NCI-H524 treated with DMSO at 0.1 percent for 48 hours (cell line): ENCODE measurements at places on chromosomes 11 and 22.
A peak's percentile ranks its signal among the peaks of the same experiment; 100 is the strongest.

DNA sequence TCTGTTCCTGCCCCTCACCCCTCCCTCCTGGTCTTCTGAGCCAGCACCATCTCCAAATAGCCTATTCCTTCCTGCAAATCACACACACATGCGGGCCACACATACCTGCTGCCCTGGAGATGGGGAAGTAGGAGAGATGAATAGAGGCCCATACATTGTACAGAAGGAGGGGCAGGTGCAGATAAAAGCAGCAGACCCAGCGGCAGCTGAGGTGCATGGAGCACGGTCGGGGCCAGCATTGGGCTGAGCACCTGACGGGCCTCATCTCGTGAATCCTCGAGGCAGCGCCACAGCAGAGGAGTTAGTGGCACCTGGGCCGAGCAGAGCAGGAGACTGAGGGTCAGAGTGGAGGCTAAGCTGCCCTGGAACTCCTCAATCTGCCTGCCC, 941.8 kb downstream of the BRD1 start:
- no peak for DNase-seq

DNA sequence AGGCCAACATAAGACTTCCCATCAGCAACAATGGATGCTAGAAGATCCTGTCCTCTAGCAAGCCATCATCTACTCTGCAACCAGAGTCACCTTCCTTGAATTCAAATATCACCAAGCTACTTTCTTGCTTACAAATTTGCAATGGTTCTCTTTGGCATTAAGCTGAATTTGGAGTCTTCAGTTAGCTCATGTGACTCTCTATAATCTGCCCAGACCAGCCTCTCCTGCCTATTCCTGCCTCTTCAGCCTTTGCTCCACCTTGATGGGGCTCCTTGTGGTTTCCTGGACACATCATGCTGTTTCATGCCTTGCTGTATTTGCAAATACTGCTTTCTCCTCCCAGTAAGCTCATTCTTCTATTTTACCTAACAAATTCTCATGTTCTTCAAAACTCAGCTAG, 82.3 kb downstream of the RASSF10 start:
- DNase-seq, result no peak

DNA sequence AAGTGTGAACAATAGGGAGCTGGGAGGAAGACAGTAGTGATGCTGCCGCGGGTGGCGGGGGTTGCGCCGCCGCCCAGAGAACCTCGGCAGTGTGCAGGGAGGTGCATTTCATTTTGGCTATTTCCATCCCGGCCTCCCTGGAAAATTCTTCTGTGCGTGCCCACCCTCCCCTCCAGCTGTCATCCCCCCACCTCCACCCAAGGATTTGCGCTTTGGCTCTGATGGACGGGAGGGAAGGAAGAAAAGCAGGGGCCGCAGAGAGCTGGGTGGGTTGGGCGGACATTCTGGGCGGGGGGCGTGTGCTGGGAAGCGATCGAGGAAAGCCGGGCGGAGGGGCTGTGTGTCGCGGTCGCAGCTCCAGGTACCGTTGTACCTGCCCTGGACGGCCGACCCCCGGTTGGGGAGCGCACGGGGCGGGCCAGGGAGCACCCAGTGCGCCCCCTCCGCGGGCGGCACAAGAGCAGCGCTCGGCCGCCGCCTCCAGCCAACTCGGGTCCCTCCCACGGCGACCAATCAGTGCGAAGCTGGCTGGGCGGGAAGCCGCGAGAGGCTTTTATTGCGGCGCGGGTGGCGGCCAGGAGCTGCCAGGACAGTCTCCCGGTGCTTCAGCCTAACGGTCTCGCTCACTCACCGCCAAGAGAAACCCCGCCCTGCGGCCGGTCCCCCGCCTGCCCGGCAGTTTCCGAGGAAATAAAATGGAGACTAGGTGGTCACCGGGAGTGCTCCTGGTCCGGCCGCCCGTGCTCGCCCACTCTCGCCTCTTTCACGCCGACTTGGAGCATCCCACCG, 1.6 kb downstream of the NCAM1 start:
- peak; percentile 38 for DNase-seq

DNA sequence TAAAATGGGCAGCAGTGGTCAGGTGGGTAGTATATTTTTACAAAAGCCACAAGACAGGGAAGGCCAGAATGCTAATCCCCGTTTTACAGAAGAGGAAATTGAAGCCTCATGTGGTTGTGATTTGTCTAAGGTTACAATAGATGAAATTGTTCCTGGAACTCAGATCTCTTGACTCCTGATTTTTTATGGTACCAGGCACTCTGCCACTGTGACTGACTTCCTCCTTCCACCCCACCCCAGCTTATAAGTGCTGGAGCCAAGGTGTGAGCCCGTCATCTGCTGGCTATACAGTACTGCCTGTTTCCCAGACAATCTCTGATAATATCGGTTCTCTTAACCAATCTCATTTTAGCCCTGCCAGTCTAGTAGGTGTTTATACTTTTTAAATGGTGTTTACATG, 1.9 kb downstream of the SLC5A1 start:
- DNase-seq, result no peak

DNA sequence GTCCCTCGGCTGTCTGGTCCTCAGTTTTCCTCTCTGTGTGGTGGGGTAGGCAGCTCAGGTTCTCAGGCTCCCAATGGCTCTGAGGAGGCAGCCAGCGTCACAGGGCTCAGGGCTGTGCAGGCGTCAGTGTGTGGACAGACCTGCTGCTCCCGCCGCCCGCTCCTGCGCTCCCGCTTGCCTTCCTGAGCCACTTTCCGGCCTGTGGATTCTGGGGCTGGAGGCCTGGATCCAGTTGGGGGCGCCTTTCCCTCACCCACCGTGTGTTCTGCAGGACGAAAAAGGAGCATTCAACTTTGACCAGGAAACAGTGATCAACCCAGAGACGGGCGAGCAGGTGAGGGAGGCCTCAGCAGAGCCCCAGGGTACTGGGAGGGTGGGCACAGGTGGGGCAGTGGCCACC, 14.7 kb downstream of the DPP3 start:
- no peak for DNase-seq

GRCh38 chr22:23216461-23217170, 36.3 kb downstream of the BCR start:
- no peak for DNase-seq

DNA sequence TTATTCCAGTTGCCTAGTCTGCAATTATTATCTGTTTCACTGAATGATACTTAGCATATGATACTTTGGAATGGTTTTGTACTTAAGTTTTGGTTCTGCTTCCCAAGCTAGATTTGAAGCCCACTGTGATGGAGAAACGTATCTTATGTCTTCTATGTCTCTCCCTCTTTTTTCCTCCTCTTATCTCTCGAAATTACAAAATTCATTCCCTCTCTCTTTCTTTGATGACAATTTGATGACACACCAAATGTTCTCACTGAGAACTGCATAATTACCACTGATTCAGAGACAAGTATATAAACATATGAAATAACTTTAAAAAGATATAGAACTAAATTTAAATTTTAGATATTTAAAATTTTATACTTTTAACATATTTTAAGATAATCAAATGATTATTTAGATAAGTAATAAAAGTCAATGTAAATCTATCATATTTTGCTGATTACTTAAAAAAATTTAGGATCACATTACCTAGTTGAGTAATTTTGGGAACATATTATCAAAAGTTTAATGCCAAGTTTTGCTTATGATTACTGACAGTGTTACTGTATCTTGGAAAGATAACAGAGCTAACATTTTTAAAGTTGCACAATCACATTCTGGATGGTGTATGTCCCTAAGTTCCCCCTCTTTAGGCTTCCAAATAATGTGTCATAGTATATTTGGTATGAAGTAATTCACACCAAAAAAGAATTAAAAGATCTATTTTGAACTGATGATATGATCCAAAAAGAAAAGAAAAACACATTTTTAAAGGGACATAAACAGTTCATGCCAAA, 255.3 kb downstream of the SBF2 start:
- no peak for DNase-seq

GRCh38 chr11:65112546-65113360, 1.1 kb downstream of the TM7SF2 start:
- DNase-seq, result no peak

DNA sequence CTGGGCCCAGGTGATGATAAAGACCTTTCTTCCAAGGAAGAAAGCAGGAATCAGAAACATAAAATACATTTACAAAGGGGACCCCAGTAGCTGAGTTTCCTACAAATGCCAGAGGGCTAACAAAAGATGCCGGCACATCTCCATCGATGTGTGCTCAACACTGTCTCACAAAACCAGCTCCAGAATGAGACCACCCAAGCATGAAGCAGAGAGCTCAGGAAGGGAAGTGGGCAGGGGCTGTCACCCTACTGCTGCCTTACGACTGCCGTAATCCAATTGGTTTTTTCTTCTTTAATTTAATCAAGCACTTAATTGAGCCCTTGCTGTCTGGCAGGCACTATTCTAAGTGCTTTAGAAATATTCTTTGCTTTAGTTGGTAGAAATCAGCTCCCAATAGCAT, 26.1 kb downstream of the SMCO4 start:
- DNase-seq, result no peak

DNA sequence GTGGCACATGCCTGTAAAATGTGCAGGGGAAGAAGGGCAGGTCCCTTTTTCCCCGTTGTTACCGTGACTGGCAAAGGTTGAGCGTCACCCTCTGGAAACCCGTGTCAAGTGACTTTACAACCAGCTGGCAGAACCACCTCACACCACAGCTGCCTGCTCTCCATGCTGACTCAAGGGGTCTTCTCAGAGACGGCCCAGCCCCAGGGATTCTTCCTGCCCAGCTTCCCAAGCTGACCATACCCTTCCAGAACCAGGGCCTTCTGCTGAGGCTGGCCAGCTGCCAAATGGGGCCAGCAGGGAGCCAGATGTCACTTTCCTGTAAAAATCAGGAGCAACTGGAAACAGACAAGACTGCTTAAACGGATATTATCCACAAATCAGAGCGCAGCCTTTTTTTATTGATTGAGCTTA, 6.3 kb downstream of the PC start:
- peak; percentile 93 for DNase-seq

DNA sequence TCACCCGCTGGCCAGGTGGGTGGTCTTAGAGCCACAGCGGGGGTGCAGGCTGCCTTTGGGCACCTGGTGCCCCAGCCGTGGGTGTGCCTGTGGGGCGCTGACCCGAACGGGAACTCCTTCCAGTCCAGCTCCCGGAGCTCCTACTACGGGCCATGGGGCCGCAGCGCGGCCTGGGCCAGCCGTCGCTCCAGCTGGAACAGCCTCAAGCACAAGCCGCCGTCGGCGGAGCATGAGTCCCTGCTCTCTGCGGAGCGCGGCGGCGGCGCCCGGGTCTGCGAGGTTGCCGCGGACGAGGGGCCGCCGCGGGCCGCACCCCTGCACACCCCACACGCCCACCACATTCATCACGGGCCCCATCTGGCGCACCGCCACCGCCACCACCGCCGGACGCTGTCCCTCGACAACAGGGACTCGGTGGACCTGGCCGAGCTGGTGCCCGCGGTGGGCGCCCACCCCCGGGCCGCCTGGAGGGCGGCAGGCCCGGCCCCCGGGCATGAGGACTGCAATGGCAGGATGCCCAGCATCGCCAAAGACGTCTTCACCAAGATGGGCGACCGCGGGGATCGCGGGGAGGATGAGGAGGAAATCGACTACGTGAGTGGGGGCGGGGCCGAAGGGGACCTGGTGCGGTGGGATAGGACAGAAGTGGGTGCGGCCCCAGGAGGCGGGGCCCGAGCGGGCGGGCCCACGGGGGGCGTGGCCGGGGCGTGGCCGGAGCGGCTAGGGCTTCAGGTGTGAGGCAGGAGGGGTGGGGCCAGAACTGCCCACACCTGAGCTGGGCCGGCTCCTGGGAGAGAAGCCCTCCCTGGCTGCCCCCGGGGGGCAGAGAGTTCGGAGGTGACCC, 91.5 kb downstream of the CACNA1I start:
- no peak for DNase-seq

DNA sequence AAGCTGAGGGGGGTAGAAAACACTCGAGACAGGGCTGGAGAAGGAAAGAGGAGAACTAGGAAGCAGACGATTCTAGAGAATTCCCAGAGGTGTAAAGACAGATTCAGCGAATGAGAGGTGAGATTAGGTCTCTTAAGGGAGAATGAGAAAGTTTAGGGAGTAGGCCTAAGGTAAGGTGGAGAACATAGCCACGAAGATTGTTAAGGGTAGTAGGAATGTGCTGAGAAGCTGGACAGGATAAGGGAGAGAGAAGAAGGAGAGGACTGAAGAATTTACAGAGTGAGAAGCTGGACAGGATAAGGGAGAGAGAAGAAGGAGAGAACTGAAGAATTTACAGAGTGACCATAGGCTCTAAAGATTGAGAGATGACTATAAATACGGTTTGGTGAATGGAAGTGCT, 908 bp downstream of the PPME1 start:
- DNase-seq, result no peak

- no peak for DNase-seq
Measured at GRCh38 chr11:128705124-128705920, 11.4 kb downstream of the FLI1 start.

DNA sequence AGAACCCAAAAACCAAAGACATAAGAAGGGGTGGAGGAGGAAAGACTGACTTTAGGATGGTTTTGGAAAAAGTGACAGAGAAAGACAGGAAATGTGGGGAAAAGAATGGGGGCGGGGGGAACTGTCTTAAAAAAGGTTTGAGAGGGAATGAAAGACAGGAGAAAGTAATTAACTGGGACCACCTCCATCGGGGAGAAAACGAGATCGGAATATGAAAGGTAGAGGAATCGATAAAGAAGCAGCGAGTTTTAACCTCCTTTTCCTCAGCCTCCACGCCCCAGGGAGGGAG, 524 bp downstream of the MTMR2 start:
- DNase-seq, result no peak

DNA sequence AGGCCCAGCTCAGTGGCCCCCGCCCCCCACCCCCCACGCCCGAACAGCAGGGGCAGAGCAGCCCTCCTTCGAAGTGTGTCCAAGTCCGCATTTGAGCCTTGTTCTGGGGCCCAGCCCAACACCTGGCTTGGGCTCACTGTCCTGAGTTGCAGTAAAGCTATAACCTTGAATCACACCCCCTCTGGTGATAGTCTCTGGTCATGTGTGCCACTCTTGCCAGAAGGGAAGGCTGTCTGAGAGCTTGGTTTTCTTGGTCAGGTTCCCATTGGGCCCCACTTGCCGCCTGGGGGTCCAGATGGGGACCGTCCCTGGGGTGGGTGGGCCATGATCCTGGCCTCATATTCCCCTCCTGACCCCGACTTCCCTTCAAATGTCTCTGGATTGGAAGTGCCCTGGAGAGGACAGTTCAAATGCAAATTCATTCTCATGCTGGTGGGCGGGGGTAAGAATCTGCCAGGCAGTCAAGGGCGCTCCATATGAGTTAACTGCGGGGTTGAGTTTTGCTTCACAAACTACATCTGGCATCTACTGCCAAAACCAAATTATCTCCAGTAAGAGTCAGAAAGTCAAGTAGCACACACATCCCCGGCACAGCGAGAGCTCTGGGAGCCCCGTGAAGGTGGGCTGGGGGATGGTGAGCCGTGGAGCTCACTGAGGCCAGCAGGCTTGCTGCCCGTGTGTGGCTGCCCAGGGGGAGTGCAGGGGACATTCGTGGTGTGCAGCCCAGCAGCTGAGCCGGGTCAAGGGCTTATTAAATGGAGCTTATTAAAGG, 35.7 kb downstream of the B3GAT1 start:
- no peak for DNase-seq

DNA sequence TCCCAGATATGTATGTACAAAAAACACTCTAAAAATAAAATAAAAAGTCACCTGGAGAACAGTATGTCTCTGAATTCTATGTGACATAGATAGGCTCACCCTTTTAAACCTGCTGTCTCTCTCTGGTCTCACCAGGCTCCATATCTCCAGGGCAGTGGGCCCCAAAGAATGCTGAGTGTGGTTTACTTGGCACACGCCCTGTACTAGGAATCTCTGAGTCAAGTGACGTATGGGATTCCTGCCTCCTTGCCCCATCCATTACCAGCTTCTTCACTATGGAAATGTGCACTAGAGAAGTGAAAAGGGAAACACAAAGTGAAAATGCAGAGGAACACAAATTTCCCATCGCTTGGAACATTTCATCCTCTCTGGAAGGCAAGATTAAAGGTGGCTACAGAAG, 722.2 kb upstream of the TENM4 start:
- DNase-seq, result no peak
